Esophagus muscularis mucosa (tissue), 4 donors: ENCODE measurements at places on chromosomes 3 and 15. TPM values are rescaled to one million over a fixed set of nuclear protein-coding genes. Genes with fewer than 3 reads are reported as not detected.

XRN1 gene
- total RNA-seq = 37.8 TPM

- no peak for DNase-seq
Observed at GRCh38 chr3:124526601-124527000, 203.7 kb upstream of the UMPS start.

DNA sequence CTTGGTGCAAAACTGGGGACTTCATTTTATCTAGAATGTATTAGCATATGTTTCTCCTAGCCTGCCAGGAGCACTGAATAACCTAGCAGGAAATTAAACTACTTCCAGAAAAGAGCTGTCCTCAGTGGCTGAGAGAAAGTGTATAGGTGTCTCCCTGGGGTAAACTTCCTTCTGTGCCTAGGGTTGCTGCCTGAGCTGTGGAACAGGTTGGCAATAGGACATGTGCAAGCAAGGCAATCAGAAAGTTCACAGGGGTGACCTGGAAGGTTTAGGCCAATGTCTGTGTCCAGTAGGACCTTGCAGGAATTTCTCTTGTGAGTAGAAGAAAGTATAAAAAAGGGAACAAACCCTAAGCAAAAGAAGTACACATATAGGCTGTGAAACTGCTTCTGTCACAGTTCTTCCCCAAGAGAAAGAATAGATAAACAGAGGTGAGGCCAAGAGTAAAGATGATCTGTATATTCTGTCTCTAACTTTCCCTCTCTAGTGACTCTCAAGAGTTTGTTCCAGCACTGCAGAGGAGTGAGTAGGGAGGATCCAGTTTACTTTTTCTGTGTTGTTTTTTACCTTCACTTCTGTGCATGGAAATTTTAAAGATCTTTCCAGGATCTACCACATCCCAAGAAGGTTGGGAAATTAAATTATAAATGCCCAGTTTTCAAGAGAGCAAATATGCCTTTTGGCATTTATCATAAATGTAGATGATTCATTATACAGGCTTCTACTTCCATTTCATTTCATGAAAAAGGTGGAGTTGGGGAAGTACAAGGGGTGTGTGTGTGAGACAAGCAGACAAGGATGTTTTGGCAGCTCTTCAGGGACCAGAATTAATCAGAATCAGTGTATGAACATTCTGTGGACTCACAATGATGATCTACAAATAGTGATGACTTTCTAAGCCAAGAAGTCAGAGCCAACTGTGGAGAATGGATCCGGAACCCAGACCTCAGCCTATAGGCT, 155.2 kb downstream of the RBPMS2 start:
- no peak for DNase-seq

DNA sequence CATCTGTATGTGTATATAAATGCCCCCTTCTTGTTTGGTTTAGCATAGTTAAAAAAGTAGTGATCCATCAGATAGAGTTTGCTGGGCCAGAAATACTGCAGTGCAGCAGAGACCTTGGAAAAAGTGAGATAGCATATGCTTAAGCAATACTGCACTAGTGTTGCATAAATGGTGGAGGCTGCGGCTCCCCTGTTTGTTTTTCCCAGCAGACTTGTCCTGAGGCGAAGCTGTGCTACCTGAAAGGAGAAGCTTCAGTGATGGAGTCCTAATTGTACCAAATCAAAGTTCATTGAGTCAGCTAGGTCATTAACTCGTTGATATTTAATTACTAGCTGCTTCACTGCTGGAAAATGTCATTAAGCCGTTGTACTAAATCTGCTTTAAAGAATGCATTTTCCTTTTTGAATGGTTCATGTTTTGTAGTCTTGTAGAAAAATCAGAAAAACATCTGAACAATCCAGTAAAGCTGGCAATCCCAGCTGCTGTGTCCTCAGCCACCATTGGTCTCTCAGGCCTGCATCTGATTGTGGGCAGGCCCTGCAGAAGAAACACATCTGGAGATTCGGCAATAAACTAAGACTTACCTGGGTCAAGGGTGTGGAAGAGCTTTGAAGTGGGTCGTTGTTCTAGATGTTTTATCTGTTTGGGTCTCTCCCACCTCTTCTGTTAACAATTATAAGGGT, 169.6 kb downstream of the B3GALNT1 start:
- no peak for DNase-seq

DNA sequence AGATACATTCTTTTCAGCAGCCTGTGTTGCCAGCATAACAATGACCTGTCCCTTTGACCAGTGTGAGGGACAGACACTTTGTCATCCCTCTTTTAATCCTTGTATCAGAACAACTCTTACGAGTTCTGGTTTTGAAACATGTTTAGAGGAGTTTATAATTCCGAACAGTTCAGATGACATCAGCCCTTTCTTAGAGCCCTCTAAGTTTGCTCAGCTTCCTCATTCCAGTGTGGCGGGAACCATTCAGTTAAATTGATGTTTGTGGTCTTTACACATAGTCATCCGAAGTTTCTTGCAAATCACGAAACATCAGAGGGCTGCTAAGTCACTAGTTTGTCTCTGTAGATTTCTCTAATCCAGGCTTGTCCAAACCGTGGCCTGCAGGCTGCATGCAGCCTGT, 102.5 kb downstream of the AKAP13 start:
- DNase-seq = no peak

DNA sequence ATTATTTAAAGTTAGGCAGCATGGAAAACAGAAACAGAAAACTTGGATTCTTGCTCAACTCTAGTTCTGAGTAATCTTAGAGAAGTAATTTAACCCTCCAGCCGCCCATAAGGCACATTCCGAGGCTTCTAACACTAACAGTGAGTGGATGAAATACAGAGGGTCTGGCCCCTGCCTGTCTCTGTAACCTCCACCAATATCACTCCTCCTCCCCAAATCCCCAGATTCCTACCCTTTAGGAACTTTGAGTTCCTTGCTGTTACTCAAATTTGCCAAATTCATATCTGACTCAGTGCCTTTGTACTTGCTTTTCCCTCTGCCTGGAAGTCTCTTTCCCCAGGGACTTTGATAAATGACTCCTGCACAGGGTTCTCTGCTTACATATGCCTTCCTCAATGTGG, 112.5 kb upstream of the TGFBR2 start:
- no peak for DNase-seq

SLC35A5 gene
- total RNA-seq = 21.2 TPM

ZNF774 gene
- total RNA-seq = 1.7 TPM

GRCh38 chr3:124391774-124392173, 338.5 kb upstream of the UMPS start:
- no peak for DNase-seq

DNA sequence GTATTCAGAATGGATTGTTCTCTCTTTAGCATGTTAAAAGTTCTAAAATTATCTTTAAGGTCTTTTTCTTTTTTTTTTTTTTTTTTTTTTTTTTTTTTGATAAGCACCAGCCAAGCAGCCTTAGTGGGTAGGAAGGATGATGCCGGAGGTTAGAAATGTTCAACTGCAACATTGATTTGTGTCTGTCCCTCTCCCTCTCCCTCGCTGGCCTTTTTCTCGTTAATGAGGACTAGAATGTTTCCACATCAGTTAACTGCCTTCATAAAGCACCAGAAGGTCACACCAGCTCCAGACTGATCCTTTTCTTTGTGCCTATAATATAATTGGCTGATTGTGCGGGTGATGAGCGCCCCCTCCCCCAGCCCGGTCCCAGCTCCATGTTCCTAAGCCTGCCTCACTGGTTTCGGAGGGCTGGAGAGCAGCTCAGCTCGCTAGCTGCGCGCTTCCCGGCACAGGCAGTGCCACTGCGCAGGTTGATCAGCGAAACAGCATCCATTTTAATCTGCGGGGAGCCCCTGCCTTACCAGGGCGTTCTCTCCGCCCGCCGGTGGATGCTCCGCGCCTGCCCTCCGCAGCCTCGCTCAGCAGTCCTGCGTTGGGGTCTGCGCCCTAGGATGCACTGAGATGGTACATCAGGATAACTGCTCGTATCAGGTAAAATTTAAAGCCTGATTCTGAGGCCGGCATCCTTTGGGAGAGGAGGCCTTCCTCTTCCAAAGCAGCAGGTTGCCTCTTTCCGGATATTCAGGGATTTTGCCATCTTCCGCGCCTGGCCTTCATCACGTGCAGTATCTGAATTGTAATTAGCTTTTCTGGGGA, 148.9 kb upstream of the IL12A start:
- DNase-seq = no peak

CHRNA5 gene
- total RNA-seq = 1.2 TPM

- DNase-seq = no peak
Observed at GRCh38 chr3:157501863-157502262, 1.4 kb downstream of the VEPH1 start.

DNA sequence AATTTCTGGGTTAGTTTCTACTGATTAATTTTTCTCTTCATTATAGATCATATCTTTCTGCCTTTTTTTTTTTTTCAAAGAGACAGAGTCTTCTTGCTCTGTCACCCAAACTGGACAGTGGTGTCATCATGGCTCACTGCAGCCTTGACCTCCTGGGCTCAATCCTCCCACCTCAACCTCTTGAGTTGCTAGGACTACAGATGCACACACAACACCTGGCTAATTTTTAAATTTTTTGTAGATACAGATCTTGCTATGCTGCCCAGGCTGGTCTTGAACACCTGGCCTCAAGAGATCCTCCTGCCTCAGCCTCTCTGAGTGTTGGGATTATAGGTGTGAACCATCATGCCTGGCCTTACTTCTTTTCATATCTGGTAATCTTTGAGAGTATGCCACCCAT, 73.3 kb upstream of the SLCO2A1 start:
- DNase-seq = no peak

ACKR4 gene
- total RNA-seq = 2.2 TPM

GRCh38 chr15:41939986-41940385, 32.4 kb downstream of the EHD4 start:
- no peak for DNase-seq

GRCh38 chr3:13051066-13051465, 22.2 kb downstream of the IQSEC1 start:
- no peak for DNase-seq

GOLGA6L9 gene
- total RNA-seq = 3.7 TPM

DNA sequence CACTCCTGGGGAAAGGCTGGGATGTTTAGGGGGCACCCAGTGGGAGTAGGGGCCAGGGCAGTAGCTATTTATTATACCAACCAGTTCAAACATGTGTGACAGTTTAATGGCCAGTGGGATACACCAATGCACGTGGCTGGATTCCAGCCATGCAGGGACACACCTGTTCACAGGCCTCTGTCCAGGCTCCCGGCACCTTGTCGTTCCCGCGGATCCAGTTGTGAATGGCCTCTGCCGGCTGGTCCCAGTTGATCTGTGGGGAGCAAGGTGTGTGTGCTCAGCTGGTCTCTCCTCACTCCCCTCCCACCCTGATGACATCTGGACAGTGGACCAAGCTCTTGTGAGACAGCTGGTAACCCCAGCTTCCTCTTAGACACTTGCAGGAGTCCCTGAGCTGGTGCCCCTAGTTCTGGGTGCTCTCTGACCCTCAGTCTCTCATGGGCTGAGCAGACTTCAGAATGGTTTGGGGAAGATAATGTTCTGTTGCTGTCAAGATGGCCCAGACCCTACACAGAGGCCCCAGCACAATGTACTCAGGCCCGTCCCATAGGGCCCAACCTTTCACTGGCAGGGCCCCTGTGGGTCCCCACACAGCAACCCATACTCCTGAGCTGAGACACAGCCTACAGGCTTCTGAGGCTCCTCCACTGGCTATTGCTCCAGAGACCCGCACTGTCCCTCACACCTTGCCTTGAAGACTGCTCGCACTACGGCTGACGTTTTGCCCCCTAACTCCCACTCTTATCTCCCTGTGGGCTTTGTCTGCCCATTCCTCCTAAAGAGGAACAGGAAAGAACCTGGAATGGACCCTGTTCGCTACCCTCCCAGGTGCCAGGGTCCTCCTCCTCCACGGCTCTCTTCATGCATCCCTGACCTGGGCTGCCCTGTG, 25.8 kb downstream of the ALDH1L1 start:
- DNase-seq = peak; percentile 91

GRCh38 chr3:196920733-196921132, 21.6 kb downstream of the NCBP2 start:
- DNase-seq = no peak

- DNase-seq = no peak
Observed at GRCh38 chr3:72102112-72102616, 317.2 kb upstream of the PROK2 start.

DNA sequence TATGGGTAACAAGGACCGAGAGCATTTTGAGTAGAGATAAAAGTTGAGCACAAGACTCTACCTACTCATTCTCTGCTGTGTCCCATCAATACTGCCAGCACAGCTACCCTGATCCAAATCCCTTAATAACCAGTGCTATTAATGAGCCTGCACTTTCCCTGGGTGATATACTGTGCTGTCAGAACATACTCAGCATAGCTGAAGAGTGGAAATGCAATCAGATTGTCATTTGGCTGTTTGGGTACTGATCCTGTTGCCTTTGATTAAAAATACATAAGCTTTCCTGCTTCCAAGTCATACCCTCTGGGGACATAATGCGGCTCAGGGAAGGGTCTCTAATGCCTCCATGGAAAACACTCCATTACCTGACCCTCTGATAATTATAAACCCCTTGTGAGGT, 917.5 kb downstream of the SQOR start:
- no peak for DNase-seq

GRCh38 chr15:45995800-45996199, 361.0 kb downstream of the SQOR start:
- no peak for DNase-seq

DNA sequence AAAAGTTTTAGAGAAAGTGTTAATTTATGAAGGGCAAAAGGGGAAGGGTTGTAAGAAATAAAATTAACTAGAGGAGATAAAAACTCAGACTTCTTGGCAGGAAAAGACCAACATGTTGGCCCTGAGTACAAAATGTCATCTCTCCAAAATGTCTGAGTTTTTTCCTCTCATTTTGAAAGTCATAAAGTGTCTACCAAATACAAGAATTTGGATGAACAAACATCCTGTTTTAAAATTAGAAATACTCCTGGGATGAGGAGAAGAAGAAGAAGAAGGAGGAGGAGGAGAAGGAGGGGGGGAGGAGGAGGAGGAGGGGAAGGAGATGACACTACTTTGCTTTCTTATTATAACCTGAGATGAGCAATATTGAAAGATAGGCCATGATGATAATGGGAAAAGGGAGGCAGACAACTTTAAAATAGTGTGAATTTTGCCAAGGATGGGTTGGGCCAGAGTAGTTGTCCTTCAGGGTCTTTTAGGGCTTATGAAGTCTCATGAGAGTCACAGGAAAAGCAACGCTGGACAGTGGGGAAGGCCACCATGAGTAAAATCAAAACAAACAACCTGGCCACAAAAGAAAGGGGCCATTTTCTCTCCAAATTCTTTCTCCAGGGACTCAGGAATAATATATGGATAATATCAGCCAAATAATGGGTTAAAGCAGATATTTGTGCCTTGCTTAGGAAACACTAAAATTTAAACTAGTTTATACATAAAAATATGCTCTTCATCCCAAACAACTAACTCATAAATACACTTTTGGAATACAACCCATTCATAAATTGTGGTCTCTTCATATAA, 632.9 kb downstream of the EPHA3 start:
- no peak for DNase-seq
